RWPE1 (cell line): ENCODE measurements at places on chromosomes 7 and 10.

DNA sequence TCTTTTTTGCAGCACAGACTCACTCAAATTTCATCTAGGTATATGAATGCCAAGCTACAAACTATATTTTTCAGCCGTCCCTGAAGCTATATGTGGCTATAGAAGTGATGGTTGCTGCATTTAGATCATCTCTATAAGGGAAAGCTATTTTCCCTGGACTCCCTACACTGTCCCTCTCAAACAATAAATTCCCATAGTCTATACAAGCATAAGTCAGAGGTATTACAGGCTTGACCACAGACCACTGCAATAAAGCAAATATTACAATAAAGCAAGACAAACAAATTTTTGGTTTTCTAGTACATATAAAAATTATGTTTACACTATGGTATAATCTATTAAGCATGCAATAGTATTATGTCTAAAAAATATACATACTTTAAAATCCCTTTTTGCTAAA lies 1015.5 kb upstream of the LRRN3 start:
- no peak for DNase-seq

GRCh38 chr7:17275749-17276671 lies 22.4 kb upstream of the AHR start:
- peak; percentile 8 for DNase-seq

DNA sequence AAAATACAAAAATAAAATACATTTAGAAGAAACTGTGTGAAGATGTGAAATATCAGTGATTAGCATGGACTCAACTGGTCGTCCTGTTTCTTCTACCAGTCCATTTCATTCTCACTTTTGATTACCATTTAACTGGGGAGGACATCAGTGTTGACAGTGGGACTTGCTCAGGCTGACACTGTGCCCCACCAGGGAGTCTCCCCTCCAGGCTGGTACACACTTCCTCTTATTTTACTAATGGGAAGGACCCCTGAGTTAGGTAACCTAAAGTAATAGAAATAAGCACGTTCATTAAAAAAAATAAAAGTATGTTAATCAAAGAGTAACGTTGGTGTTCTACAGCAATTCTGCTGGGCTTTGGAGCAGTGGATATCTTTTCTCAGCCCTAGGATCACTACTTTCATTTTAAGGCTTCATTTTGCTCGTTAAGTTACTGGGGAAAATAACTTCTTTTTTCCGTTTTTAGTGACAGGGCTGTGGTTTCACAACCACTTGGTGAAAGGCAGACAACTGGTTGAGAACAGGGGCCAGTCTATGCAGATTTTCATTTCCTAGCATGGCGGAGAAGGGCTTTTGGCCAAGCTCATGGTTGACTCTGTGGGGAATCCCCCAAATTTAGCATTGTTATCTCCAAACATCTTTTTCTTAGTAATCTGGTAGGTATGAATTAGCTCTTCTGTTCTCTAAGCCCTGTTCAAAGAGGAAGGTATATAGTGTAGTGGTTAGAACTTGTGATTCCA lies 2.1 kb downstream of the SNX10 start:
- DNase-seq, result no peak

DNA sequence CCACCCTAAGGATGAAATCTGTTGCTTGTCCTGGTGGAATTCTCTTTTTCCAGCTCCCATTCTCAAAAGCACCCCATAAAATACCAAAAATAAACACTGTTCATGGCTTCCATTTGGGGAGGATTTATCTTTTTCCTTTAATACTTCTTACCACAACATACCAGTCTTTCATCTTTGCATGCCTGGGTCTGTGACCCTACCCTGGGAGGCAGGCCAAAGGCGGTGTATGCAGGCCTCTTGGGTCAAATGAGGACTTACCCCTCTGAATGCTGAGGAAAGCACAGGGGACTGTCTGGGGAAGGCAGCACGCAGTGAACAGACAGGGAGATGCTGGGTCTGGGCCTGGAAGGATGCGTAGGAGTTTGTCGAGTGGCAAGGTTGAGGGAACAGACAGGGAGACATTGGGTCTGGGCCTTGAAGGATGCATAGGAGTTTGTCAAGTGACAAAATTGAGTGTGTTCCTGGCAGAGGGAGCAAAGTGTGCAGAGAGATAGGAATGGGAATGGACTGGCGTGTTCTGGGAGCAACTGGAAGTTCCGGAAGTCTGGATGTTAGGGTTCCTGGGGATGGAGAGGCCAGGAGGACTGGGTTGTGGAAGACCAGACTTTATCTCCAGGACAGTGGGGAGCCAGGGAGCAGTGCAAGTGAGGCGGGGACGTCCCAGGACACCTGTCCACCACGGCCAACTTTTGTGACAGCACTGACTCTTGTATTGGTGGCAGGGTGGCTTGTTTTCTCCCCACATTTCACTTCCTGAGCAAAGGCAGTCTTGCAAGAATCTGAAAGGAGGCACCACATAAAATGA lies 40.8 kb downstream of the MYL10 start:
- DNase-seq, result no peak

- DNase-seq, result no peak
Observed at GRCh38 chr7:67794544-67794943, 797.9 kb downstream of the TYW1 start.

DNA sequence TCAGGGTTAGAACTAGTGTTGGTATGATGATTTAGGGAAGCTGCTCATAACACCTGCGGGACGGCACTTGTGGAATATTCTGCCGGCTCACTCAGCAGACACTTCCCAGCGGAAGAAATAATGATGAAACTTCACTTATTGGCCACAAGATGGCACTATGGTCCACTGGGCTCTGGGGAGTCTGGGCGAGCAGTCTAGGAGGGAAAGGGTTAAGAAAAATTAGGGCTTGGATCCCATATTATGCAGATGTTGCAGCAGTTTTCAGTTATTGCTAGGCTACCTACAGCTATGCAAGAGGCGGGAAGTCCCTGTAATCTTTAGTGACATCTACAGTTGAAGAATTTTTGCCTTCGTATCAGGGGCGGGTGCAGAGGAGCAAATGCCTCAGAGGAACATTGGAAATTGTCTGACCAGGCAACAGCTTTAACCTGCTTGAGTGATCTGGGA lies 238.7 kb upstream of the PRSS58 start:
- peak; percentile 19 for DNase-seq

GRCh38 chr10:102473445-102474331 lies 22.3 kb upstream of the C10orf95 start:
- no peak for DNase-seq

GRCh38 chr7:44580945-44581878 lies 819 bp downstream of the TMED4 start:
- DNase-seq, result no peak

- DNase-seq, result no peak
Observed at GRCh38 chr10:5764422-5765297, 48.6 kb downstream of the GDI2 start.

DNA sequence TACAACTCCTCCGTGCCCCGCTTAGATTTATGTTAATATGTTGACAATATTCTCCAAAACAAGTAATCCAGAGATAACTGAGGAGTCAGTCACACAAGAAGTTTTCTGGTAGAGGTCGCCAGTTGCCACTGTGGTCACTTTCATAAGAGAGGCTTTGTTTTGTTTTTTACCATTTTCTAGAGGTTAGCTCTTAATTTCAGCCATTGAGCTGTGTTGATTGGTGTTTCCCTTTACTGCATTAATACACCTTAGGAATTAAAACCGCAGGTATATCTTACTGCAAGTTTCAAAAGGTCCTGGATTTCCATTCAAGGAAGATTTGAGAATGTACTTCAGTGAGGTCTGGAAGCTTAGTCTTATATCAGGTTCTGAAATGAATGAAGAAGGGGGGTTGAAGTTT lies 3.5 kb downstream of the BMI1 start:
- no peak for DNase-seq

GRCh38 chr7:73960548-73960947 lies 67.4 kb upstream of the ELN start:
- DNase-seq, result no peak

DNA sequence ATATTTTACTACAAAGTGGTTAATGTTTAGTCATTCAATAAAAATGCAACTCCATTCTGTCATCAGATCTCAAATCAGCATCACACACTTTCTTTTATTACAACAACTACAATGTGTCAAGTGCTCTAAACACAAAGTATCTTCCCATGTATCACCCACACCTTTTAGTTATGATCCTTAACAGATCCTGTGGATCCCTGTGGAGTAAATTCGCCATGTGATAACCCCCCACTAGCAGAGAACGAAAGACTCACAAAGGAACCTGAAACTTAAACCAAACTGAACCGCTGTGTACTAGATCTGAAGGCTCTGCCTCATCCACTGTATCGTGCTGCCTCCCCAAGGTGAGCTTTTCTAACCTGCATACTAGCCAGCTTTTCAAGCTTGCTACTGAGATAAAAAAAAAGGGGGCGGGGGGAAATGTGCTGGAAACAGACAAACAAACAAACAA lies 1.7 kb downstream of the DPY19L1 start:
- peak; percentile 39 for DNase-seq

DNA sequence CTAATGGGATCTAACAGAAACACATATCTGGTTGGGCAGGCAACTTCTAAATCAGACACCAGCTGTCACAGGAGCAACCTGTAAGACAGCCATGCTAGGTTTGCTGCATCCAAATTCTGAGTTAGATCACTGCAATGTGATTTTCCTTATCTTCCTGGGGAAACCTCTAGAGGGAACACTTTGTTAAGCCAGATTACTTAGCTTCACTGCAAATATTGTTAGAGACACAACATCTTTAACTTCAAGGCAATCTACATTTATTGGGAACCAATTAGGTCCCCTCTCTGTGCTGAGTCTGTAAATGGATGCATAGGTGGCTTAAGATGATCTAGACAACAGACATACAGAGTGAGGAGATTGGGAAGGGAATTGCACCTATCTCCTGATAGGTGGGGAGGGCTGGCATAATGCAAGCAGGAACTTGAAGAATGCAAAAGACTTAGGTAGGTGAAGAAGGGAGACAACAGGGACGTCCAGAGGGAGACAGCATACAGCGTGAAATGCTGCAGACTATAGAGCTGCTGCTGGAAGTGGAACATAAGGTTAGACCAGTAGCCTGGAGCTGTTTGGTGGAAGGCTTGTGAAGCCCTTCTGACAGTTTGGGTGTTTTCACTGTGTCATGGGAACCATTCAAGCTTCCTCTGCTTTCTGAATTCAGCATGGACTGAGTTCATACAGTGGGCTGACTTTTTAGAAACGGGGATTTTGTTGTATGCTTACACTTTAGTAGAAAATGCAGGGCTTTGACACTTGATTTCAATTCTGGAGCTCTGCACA lies 109.8 kb upstream of the ELMO1 start:
- DNase-seq, result no peak

DNA sequence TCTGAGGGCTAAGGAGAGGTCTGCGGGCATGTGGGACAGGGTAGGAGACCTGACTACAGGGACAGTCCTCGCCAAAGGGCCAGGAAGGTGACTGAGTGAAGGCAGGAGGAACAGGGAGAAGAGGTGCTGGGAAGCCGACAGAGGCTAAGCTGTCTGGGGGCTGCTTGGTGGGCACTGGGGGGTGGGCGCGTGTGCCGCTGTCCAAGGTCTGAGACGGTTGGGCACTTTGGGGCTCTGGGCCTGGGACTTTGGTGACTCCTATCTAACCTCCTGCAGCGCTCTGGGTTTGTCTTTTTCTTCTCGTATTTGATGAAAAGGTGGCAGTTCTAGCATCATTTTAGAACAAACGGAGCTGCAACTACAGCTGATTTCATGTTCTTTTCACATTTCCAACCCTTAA lies 141.5 kb downstream of the C10orf105 start:
- no peak for DNase-seq

GRCh38 chr7:112081778-112082177 lies 124.4 kb downstream of the DOCK4 start:
- DNase-seq, result no peak

- no peak for DNase-seq
Observed at GRCh38 chr7:31110331-31111108, 58.4 kb downstream of the ADCYAP1R1 start.

- DNase-seq, result no peak
Observed at GRCh38 chr10:6395606-6396005, 184.5 kb downstream of the PRKCQ start.

- no peak for DNase-seq
Observed at GRCh38 chr10:22740180-22740579, 25.8 kb upstream of the PIP4K2A start.

DNA sequence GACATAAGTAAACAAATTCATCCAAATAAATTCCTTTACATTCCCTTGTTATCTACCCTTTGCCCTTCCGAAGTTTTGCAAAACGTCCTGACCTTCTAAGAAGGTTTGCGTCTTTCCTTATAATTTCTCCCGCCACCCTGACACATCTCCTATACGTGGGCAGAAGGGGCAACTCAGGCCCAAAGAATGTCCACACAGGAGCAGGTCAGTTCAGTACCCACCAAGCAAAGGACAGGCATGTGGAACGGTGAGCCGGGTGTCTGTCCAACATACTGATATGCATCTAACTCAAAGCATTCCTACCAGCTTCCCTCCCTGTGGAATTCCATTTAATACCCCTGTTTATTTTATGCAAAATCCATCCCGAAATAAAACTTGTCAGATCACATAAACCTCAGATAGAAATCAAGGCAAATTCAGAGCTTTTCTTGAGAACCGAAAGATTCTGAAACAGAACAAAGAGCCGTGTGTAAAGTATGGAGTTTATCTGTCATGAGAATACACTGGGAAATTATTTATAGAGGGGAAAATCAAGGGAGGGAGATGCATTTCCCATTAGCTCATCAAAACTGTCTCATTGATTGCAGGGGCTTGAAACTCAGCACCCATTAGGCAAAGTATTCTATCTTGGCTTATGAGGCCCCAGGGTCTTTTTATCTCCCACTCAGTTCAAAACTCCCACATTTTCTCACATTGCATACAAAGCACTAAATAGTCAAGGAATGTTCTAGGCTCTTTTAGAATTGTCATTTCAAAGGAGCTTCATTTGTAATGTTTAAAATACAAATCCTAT lies 85.4 kb downstream of the GPR26 start:
- no peak for DNase-seq

GRCh38 chr7:16409777-16410176 lies 11.6 kb downstream of the CRPPA start:
- no peak for DNase-seq

DNA sequence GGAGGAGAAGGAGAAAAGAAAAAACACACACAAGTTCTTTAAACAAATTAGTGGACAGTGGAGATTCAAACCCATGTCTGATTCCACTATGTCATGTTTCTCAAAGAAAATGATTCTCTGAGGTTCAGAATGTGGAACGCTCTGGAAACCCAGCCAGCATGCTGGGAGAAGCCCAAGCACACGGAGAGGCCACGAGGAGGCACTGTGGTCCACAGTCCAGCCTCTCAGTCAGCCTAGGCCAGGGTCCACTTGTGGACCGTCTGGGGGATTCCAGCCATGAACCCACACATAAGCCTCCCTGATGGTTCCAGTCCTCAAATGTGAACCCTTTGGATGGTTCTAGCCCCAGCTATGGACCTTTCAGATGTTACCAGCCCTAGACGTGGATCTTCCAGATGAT lies 73.4 kb downstream of the CAV1 start:
- DNase-seq, result no peak

GRCh38 chr7:157043745-157044144 lies 33.3 kb upstream of the MNX1 start:
- no peak for DNase-seq

- DNase-seq, result no peak
Observed at GRCh38 chr10:91642831-91643692, 10.2 kb upstream of the PPP1R3C start.

GRCh38 chr7:55187701-55188491 lies 169.1 kb downstream of the EGFR start:
- DNase-seq, result no peak

GRCh38 chr7:129266181-129266580 lies 41.4 kb downstream of the AHCYL2 start:
- no peak for DNase-seq

- DNase-seq, result no peak
Observed at GRCh38 chr10:119403921-119404320, 138.6 kb downstream of the RGS10 start.

- no peak for DNase-seq
Observed at GRCh38 chr10:124820121-124820520, 18.5 kb downstream of the ABRAXAS2 start.

- DNase-seq, result no peak
Observed at GRCh38 chr7:94250987-94251386, 143.7 kb upstream of the COL1A2 start.
